ENCODE measurements at places on chromosomes 6 and 20.
A peak's percentile ranks its signal among the peaks of the same experiment; 100 is the strongest.

DNA sequence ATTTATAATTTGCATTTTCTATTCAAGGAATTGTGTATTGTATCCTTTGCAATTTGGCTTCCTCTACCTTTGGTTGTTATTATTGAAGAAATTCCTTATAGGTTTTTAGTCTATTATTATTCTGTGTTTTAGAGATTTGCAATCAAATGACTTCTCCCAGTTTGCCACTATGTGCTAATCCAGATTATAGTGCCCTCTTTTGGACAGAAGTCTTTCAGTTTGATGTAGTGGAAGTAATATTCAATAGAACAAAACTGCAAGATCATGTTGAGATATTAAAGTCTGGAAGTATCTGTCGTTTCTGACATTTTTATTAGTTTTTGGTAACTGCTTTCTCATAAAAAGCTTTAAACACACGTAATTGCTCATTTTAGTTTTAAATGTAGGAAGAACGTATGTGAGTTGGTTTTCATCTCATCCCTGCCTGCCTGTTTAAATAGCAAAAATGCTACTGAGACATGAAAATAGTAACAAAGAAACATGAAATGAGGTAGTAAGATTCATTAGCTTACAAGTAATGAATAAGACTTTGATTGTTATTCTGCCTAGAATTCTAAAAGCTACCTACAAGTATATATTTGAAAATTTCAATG lies 72.8 kb downstream of the RTN4IP1 start:
- DNase-seq, result no peak

DNA sequence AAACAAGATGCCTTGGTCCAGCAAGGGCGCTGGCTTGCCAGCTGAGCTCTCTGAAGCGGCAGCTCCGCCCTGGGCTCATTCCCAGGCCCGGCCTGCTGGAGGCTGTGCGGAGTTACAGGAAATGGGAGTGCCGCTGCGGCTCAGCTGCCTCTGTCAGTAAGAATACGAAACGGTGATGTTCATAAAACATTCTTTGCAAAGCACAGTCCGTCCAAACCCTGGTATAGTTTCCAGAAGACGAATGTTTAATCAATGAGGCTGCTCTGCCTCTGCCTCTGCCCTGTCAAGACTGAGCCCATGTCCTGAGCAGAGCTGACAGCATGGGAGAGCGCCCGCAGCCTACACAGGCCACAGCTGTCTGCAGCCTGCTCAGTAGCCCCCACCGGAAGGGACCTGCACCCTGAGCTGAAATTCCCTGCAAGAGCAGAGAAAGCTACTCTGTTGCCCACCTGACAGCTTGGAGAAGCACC lies 153.3 kb upstream of the SNX9 start:
- DNase-seq, result peak; percentile 46

DNA sequence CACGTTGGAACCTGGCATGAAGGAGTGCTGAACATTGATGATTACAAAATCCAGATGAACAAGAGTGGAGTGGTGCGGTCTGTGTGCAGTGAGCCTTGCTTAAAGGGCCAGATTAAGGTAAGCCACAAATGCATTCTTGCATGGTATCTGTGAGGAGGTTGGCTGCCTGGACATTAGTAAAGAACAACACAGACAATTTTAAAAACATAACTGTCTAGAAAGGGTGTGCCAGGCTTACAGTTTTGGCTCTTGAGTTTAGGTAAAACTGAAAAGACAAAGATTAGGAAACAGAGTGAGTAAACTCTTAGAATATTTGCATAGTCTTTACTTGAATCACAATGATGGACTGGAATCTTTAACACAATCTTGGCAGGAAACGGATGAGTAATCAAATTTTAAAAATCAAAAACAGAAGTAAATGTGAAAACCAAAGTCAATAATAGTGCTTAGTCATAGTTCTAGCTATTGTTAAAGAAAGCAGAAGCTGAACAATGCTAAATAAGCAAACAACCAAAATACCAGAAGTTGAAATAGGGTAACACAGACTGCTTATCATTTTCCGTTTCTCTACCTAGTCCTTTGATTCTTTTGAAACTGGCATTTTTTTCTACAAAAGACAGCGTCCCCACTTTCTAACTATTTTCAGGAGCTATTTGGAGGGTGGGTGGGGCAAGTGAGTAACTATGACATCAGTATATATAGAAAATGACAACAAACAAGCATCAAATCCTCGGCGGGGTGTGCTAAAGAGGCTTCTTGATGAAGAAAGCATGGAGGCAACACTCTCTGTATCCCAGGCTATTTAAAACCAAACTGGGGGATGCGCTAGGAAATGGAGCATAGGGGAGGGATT lies 185.8 kb upstream of the RAB32 start:
- DNase-seq, result no peak

- DNase-seq, result no peak
Observed at GRCh38 chr20:50798650-50799049, 3.8 kb downstream of the BCAS4 start.

- no peak for DNase-seq
Observed at GRCh38 chr6:20334334-20334733, 67.3 kb upstream of the E2F3 start.

GRCh38 chr20:61694682-61695081 lies 371.0 kb downstream of the TAF4 start:
- DNase-seq, result no peak

DNA sequence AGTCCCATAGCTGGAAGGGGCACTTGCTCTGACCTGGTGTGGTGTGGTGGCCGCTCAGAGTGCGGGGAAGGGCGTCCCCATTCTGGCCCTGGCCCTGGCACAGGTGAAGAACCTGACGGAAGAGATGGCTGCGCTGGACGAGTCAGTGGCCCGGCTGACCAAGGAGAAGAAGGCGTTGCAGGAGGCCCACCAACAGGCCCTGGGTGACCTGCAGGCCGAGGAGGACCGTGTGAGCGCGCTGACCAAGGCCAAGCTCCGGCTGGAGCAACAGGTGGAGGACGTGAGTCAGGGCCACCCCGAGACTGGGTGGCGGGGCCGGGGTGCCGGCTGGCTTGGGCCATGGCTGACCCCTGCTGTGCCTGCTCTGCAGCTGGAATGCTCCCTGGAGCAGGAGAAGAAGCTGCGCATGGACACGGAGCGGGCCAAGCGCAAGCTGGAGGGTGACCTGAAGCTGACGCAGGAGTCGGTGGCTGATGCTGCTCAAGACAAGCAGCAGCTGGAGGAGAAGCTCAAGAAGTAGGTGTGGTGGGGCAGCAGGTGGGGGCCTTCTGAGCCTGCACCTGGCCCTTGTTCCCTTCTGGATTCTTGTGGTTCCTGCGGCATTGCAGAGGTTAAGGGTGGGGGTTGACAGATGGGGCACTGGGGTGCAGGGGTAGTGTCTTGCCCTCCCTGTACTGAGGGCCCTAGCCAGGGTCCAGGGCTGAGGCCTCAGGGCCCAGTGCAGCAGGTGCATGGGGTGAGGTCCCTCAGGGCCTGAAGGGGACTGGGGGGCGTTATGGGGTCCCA lies 40.8 kb downstream of the MYH7B start:
- DNase-seq, result no peak

DNA sequence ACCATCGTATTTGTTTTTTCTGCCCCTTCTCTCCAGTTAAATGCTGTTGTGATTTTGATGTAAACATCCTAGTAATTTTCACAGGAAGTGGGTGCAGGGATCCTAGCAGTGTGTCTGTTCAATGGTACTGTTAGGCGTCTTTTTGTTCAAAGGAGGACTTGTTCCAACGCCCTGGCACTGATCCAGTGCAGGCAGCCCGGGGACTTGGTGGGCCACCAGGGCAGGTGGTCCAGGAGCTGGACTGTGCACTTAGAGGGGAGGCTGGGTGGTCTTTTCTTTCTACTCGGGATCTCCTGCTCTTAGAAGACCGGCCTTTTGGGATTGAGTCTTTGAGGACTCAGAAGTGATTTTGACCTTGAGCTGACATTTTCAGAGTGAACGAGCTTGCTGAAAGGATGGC lies 41.1 kb upstream of the NKX2-2 start:
- DNase-seq, result no peak

- DNase-seq, result no peak
Observed at GRCh38 chr6:150299873-150300485, 68.8 kb upstream of the IYD start.

- DNase-seq, result peak; percentile 78
Observed at GRCh38 chr20:45987108-45987780, 15.2 kb upstream of the ZNF335 start.

GRCh38 chr20:16206817-16207216 lies 366.4 kb downstream of the KIF16B start:
- no peak for DNase-seq

- no peak for DNase-seq
Observed at GRCh38 chr6:90338409-90338808, 41.8 kb upstream of the BACH2 start.

DNA sequence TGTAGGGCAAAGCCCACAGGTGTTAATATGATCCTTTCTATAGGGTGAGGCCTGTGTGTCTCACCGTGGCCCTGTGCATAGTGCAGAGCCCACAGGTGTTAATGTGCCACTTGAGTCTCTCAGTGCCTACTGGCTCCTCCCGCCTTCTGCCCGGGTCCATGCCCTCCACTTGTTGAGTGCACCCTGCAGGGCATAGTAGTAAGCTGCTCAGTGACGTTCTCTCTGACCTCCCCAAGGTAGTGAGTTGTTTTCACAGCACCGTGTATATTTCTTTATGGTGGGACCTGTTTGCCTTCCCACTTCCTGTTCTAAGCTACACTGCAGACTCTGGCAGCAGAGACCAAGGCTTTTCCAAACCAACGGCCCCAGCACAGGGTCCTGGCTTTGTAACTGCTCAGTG lies 64.5 kb upstream of the SLC22A1 start:
- DNase-seq, result no peak

GRCh38 chr6:5004373-5005037 lies 668 bp upstream of the RPP40 start:
- DNase-seq, result no peak

DNA sequence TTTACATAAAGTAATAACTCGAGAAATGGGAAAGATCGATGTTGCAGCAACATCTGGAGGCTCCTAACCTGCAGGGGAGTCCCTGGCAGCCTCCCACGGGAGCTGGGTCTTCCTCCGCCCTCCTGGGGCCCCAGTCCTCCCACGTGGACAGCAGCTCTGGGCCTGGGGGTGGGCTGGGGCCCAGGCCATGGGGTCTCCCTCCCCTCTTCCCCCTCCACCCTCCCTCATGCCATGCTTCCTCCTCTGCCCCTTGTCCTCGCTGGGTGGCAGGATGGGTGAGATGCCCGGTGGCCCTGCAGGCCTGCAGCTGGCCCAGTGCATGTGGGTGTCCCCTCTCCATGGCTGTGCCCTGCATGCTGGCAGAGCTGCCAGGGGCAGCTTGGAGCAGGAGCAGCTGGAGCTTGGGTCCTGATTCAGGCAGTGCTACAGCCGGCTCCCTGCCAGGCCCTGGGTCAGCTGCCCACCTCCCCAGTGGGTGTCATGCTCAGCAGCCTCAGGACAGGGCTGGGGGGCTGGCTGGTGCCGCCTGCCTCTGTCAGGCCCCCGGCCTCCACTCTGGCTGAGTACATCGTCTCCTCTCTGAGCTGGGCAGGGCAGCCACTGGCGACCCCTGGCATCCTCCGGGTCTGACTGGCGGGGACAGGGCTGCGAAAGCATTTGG lies 48.9 kb upstream of the BHLHE23 start:
- DNase-seq, result no peak

GRCh38 chr6:53244399-53244931 lies 95.8 kb upstream of the GCM1 start:
- DNase-seq, result no peak

- no peak for DNase-seq
Observed at GRCh38 chr6:25482996-25483395, 169.0 kb upstream of the SCGN start.

DNA sequence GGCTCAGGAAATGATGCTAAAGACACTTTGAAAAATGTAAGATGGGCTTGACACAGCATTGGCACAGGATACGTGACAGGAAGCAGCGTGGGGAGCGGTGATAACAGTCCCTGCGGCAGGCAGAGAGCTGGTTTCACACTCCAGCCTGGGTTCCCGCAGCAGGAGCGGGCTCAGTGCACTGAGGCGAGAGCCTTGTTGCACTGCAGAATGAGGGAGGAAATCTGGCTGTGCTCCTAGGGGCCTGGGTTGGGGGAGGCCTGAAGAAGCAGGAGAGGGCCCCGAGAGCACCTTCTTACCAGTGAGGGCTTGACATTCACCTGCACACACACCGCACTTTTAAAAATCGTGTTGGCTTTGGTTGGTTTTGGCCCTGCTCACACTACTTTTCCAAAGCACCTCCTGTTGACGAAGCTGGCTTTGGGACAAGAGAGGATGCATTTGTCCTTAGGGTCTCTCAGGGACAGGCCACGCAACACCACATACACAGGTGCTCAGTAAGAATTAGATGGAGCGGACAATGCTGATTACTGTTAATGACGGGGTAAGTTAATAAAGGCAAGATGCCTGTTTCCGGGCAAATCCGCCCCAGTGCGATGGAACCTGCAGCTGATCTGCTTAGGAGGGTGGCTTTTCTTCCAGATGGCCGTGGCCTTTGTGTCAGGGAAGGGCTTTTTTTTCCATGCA lies 49.4 kb upstream of the ARMC2 start:
- DNase-seq, result no peak

DNA sequence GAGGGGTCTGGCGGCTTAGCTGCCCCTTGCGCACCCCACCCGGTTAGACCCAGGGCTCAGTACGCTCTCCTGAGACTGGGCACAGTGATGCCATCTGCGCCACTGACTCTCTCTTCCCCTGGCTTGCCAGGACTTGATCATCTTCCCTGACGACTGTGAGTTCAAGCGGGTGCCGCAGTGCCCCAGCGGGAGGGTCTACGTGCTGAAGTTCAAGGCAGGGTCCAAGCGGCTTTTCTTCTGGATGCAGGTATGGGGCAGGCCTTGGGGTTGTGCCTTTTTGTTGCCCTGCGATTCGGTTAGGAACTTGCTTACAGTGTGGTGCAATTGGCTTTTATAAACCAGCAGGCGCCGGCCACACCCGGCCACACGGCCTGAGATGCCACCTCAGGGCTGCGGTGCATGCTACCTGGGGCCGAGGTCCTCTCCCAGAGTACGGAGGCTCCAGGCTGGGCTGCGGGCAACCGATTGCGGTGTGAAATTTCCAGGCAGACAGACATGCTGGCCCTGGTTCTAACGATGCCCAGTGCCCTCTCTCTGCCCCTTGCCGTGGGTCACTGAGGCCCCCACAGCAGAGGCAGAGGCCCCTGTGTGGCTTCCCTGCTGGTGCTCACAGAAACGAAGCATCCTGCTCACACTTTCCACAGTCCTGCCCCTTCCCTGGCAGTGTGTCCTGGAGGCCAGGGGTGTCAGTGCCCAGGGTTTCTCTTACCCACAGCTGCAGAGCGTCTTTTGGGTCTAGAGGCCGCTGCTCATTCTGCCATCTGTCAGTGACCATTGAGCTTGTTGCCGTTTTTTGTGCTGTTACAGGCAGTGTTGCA lies 1.7 kb downstream of the ADRM1 start:
- no peak for DNase-seq

- no peak for DNase-seq
Observed at GRCh38 chr6:24949020-24949569, 13.3 kb upstream of the RIPOR2 start.

- DNase-seq, result no peak
Observed at GRCh38 chr6:1317302-1317815, 5.5 kb downstream of the FOXQ1 start.

- DNase-seq, result no peak
Observed at GRCh38 chr6:133392015-133392414, 150.9 kb downstream of the EYA4 start.

GRCh38 chr20:24996449-24997377 lies 4.2 kb upstream of the APMAP start:
- no peak for DNase-seq

GRCh38 chr6:2505624-2506023 lies 245.1 kb downstream of the MYLK4 start:
- peak; percentile 9 for DNase-seq

Measured in neural crest cell (in vitro differentiated cells).